ENCODE measurements at places on chromosomes 3 and 15.

GRCh38 chr3:65265942-65266590, 578.3 kb upstream of the ADAMTS9 start:
- no peak for DNase-seq

DNA sequence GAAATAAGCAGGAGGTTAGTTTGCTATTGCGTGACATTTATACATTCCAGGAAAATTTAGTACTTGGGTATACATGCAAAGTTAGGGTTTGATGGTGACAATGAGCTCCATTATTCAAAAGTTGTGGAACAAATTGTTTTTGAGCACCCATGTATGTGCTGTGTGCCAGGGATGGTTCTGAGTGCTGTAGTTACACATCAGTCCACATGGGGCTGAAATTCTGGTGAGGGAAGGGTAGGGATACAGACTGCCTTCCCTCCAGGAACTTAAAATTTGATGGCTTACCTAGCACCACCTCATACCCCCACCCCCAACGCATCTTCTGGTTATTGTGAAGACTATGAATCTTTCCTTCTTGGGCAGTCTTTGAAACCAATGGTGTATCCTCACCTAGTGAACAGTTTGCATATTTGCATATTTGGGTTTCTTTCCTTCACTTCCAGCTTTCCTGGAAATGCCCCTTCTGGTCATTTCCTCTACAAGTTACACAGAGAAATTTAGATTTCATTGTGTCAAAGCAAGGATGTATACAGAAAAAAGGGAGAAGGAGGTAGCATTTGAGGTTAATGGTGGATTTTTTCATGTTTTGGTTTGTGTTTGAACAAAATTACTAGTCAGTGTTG, 222.0 kb upstream of the IL12A start:
- peak; percentile 50 for DNase-seq

DNA sequence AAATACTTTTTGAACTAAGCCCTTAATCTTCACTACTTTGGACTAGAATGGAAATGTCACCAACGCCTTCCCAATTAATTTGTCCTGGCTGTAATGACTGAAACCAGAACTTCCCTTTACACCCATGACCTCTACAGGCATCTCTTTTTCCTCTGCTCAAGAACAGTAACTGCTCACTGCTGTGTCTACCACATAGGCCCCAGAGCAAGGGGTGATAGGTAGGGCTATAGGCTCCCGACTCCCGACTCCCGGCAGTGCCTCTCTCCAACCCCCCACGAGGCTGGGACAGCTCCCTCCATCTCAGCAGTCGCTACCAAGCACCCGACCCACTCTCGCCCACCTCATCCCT, 384 bp upstream of the LEKR1 start:
- no peak for DNase-seq

DNA sequence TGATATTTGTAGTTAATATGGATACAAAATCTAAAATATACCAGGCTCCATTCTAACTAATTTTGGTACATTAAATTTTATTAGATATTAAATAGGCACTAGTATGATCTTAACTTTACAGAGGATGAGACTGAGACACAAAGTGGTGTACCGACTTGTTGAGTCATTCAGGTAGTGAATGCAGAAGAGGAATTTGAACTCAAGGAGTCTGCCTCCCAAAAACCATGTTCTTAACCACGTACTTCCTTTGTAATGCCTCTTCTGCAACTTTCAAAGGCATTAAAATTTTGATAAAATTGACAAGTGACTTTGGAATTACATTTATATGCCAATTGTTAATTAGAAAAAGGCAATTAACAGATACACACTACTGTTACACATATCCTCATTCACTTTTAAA, 61.8 kb downstream of the ZBBX start:
- no peak for DNase-seq

- DNase-seq = no peak
These were observed 7.2 kb upstream of the IVD start for GRCh38 chr15:40398413-40398873.

DNA sequence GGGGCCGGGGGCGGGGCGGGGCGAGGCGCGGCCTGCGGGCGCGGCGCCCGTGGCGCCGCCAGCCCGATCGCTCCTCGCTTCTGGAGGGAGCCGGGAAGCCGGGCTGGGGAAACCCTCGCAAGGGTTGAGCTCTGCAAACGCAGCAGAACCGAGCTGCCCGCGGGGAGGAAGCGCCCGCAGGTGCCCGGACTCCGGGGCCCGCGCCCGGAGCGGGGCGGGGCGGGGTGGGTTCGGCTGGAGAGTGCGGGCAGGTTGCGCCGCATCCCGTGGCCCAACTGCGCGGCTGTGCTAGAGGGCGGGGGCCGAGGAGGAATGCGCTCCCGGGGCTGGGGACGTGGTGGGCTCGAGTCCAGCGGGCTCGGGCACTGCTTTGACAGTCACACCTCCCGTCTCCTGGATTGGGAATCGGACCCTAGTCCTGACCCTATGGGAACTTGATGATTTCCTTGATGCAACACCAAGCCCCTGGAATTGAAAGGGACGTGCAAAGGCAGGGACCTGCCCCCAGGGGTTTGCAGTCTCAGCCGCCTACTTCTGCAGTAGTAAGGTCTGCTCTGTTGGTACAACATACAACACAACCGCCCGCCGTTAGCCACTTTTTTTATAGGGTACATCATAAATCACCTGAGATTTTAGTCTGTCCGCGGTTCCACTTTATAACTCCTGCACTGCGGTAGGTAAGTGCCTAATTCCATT, 34.3 kb downstream of the ZBTB38 start:
- peak; percentile 68 for DNase-seq

DNA sequence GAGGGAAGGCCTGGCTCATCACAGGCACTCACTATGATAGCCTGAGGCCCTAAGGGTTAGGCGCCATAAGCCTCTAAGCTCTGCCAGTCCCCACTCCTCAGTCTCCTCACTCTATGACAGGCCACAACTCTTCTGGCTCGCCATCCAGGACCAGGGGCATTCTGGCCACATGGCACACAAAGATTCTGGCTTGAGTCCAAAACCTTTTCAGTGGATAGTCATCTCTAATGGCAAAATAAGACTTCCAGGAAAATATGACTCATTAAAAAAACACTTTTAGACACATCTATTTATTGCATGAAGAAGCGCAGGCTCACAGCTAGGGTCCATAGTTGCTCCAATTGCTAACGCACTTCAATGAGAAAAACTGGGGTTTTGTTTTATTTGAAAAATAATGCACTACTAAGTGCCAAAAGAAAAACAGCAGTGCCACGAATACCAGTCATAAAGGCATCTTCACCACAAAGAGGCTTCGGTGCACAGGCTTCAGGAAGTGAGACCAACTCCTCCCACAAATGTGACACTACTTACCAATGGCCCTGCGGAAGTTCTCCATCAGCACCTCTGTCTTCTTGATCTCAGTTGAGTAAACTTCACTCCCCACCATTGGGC, 11.1 kb downstream of the RUVBL1 start:
- no peak for DNase-seq

DNA sequence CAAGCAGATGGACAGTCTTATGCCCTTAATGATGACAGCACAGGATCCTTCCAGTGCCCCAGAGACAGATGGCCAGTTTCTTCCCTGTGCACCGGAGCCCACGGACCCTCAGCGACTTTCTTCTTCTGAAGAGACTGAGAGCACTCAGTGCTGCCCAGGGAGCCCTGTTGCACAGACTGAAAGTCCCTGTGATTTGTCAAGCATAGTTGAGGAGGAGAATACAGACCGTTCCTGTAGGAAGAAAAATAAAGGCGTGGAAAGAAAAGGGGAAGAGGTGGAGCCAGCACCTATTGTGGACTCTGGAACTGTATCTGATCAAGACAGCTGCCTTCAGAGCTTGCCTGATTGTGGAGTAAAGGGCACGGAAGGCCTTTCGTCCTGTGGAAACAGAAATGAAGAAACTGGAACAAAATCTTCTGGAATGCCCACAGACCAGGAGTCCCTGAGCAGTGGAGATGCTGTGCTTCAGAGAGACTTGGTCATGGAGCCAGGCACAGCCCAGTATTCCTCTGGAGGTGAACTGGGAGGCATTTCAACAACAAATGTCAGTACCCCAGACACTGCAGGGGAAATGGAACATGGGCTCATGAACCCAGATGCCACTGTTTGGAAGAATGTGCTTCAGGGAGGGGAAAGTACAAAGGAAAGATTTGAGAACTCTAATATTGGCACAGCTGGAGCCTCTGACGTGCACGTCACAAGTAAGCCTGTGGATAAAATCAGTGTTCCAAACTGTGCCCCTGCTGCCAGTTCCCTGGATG, 198.7 kb downstream of the AKAP13 start:
- no peak for DNase-seq

DNA sequence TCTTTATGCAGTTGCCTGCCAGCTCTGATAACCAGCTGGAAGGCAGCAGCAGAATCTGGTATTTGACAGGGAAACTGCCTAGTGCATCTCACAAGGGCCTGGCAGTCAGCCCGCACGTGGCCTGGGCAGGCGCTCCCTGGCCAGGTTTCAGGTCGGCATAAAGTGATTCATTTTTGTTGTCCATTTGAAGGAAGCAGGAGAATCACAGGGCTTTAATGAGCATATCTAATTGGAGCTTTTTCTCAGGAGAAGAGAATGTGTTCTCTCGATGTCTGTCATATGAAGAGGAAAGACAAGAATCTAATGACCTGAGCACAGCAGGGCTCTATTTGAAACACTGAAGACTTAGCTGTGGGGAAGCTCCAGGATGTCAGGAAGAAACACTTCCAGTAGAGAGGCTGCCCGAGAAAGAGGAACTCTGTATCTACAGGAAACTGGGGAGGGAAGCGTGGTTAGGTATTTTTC, 98.8 kb upstream of the MB21D2 start:
- no peak for DNase-seq

DNA sequence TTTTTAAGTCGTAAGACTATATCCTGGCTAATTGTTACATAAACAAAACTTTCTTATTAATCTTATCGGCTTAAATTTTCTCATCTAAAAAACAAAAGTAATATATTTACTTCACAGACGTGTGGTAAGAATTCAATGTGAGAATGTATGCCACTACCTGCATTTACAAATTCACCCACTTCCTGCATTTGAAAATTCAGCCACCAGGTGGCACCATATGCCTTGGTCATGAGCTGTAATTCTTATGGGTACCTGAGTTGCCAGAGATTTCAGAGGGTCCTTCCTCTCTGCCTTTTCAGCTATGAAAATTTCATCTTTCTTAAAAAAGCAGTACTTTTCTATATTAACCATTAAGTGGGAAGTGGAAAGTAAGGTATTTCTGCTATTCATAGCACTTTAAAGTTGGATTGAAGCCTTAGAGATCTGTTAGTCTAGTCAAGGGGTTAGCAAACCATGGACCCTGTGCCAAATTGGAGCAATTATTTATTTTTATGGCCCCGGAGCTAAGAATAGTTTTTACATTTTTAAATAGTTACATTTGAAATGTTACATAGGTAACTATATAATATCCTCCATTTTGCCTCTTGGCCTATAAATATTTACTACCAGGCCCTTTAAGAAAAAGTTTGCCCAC, 127.8 kb downstream of the HCN4 start:
- peak; percentile 64 for DNase-seq

DNA sequence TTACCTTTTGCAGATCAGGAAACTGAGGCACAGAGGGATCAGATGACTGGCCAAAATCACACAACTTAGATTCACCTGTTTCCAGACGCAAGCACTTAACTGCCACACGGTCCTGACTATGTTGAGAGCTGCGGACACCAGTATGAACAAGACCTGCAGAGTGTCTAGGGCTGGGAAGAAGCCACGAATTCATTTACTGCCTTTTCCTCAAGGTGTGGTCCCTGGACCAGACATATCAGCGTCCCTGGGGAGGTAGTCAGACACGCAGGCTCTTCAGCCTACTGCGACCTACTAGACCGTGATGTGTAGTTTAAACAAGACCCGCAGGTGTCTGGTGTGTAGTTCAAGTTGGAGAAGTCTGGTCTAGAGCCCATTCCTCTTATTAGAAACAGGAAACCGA, 541 bp upstream of the SLC6A11 start:
- no peak for DNase-seq

DNA sequence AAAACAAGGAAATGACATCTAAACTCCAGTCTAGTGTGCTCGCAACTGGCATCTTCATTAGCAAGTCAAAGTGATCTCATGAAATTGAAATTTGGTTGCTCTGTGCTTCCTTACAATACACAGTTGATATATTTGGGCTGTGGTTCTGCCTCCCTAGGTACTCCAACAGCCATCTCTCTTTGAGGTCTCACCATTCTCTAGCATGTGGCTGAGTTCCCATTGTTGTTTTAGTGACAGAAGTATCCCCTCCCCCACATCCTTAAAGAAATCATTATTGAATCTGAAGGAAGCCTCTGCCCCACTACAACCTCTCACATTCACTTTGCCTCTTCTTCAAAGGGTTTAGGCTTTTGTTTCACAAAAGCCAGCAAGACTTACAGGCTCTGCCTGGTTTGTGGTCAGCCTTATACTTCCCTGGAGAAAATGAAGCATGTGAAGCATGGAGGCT, 516.5 kb downstream of the NLGN1 start:
- no peak for DNase-seq

DNA sequence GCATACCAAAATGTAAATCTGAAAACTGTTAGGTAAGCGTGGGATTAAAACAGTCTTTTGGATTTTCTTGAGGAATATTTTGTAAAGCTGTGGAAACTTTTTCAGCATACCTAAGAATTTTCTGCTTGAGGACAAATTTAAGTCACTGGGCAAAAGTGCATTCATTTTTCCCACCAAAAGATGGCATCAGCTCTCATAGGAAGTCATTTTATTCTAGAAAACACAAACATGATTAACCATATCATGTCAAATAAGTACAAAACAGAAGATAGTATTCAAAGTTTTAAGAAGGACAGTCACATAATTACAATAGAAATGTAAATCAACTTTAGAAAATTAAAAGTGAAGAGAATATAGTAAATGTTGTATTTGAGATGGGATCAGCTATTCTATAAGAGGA, 63.5 kb downstream of the SLC49A4 start:
- no peak for DNase-seq

GRCh38 chr3:126630020-126630419, 24.9 kb downstream of the TXNRD3 start:
- no peak for DNase-seq

DNA sequence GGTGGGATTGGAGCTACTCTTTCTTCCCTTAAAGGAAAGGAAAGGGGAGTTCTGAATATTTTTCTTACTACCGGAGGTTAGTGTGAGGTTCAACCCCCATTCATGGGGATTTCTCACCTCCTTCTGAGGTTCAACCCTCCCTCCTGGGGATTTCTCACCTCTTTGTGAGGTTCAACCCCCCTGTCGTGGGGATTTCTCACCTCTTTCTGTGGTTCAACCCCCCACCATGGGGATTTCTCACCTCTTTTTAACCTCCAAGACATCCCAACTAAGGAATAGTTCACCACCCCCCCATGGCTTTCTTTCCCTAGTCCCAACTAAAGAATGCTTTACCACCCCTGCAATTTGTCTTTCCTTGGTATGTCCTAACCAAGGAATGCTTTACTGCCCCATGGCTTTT, 520.3 kb downstream of the EDEM1 start:
- DNase-seq = no peak

- no peak for DNase-seq
These were observed 19.2 kb downstream of the PXYLP1 start for GRCh38 chr3:141250828-141251227.

- DNase-seq = no peak
These were observed 46.4 kb upstream of the CAPN7 start for GRCh38 chr3:15159501-15160136.

DNA sequence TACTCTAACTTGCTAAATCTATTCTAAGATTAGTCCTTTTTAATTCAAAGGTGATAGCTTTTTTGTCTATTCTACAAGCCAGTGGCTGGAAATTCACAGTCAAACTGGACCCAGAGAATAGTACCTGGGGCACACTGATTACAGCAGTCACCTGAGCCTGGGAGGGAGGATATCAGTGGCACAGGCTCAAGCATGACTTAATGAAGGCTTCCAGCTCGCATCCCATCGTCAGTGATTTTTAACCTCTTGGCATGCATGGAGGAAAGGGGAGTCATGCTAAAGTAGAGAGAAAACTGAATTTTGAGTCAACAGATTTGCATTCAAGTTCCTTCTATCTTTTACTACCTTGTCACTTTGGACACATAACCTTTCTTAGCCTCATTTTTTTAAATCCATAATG, 24.8 kb downstream of the GOLIM4 start:
- no peak for DNase-seq
